ENCODE measurements at places on chromosomes 12 and 14.
A peak's percentile ranks its signal among the peaks of the same experiment; 100 is the strongest.

- peak; percentile 67 for DNase-seq
Observed at GRCh38 chr12:12467688-12468261, 94.9 kb downstream of the DUSP16 start.

- peak; percentile 60 for DNase-seq
Observed at GRCh38 chr12:94207849-94208621, 59.7 kb downstream of the PLXNC1 start.

DNA sequence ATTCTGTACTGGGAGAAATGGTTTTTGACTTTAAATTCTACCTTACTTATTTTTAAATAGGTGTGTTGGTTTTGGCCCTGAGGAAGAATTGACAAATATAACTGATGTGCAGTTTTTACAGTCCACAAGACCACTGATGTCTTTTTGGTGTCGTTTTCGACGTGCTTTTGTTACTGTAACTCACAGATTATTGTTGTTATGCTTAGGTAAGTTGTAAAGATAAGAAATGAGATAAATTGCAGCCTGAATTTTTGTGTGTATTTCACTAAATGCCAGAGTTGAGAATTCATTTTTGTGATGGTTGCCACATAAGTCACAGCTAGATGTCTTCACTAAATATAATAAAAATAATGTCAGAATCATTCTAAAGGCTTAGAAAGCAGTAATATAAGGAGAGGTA, 39.9 kb upstream of the MSRB3 start:
- DNase-seq = no peak

DNA sequence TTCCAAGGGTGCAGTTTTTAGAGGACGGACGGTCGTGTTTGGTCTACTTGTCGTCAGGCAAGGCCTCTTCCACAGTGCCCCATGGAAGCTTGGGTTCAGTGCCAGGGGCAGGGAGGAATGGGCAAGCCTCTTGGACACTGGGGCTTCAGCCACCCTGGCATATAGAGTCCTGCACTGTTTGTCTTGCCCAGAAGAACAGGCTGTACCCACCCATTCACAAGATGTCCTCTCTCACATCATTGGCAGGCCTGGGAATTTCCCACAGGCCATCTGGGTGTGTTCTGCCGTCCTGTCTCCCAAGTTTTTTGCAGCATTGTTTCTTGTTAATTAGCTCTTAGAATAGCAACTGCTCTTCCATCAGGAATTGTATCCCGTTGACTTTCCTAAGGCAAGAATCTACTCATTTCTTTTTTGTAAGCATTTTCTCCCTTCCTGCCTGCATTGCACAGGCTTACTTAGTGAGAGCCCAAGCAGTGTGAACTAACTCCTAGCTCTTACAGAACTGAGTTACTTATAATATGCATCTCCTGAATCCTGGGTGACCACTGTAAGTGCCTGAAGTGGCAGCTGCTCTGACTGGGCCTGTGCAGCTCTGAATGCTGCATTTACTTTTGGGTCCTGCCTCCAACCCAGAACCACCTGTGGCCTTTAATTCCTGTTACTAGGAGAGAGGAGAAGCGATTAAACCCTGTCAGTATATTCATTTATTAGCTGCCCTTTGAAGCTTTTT, 149.4 kb upstream of the HIF1A start:
- DNase-seq = no peak

- DNase-seq = no peak
Observed at GRCh38 chr12:84561351-84561750, 351.2 kb downstream of the SLC6A15 start.

- peak; percentile 10 for DNase-seq
Observed at GRCh38 chr12:94545935-94546771, 86.5 kb upstream of the CEP83 start.

DNA sequence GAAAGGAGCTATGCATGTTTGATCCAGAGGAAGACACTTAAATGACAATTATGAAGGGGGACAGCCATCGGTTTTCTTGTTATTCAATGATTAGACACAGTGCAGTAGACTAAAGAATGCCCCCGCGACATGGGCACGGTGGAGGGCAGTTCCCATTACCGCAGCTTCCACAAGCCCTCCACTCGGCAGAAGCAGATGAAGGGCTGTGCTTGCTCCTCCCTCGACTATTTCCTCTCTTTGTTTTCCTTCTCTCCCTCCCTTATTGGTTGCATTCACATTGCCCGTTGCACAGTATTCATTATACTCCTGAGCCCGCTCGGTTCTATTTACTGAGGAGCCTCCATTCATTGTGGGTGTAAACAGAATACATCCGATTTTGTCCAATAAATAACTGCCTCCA, 138.8 kb upstream of the RASSF8 start:
- no peak for DNase-seq

- no peak for DNase-seq
Observed at GRCh38 chr12:39986674-39987073, 119.2 kb downstream of the SLC2A13 start.

DNA sequence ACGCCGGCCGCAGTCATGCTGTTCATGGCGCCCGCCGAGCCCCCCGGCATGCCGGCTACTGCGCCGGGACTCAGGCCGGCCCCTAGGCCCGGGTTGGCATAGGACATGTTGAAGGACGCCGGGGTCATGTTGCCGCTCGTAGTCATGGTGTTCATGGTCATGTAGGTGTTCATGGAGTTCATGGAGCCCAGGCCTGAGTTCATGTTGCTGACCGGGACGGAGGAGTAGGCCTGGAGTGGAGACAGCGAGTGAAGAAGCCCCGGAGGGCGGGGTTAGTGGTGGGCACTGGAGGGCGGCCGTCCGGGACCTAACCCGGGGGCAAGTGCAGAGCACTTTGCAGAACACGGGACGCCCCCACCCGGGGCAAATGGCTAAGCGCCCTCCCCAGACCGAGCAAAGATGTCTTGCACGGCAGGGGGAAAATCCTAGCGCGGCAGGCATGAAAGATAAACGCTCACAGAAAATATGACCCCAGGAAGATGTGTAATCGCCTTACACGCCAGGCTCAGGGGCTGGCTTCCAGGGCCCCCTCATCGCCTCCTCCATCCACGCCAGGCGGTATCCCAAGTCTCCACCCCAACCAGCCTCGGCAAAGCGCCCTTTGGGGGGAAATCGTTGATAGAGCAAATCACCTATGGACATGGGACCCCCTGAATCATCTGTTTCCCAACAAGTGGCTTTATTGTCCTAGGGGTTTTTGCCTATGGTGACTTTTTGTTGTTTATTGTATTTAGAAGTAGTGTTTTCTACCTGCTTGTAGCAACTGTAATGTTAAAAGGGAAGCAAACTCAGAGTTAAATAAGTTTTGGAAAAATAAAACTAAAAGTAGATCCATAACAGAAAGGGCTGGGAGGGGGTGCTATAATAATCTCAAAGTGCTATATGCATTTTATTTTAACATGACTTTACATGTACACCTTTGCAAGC, 2.3 kb downstream of the FOXA1 start:
- no peak for DNase-seq

- DNase-seq = no peak
Observed at GRCh38 chr14:36091096-36091495, 85.4 kb downstream of the PTCSC3 start.

- peak; percentile 17 for DNase-seq
Observed at GRCh38 chr12:124032265-124032886, 59.4 kb downstream of the ZNF664 start.

DNA sequence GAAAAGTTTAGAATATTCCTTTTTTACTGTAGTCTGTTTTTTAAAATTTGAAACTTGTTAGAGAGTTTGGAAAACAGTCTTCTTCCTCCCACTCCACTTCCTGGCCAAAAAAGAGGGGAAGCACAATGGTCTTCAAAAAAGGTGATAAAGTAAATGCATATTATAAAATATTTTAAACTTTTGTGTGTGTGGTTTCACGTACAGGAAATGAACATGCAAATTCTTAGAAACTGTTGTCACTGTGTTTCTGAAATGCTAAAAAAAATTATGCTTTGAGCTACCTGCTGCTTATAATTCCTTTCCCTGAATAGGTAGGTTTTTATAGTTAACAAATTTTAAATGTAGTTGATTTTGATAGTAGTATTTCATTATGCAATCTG, 2.9 kb downstream of the FGFR1OP2 start:
- peak; percentile 78 for DNase-seq

- no peak for DNase-seq
Observed at GRCh38 chr14:53748691-53749090, 207.9 kb downstream of the BMP4 start.

DNA sequence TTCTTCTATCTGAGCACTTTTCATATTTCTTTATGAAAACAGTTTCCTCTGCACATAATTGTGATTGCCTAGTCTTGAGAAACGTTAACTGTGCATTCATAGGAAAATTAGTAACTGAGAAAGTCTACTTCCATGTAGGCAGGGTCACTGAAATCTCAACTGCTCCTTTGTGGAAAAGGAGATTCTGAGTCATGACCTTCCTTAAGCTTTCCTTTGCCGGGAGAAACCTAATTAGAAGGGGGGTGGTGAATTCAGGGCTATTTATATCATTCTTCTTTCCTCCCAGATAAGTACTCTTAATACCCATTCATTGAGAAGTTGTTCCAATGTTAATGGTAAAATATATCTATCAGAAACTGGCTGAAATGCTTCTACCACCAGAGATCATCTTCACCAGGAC, 751.0 kb upstream of the TMEM132C start:
- DNase-seq = no peak

DNA sequence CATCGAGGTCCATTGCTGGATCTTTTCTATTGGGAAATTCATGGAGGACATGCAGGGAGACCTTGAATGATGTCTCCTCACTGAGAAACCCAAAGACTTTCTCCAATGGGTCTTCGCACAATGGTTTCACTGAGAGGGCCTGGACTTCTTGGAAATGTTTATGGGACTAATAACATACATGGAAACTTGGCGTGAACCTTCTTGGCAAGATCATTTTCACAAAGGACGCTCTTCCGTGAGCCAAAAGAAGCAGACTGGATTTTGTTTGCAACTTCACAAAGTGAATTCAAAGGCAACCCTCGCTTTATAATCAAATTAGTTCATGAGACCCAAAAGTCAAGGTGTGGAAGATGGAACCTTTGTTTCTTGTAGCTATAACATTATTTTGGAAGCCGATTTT, 154.4 kb downstream of the TMEM132C start:
- DNase-seq = no peak

DNA sequence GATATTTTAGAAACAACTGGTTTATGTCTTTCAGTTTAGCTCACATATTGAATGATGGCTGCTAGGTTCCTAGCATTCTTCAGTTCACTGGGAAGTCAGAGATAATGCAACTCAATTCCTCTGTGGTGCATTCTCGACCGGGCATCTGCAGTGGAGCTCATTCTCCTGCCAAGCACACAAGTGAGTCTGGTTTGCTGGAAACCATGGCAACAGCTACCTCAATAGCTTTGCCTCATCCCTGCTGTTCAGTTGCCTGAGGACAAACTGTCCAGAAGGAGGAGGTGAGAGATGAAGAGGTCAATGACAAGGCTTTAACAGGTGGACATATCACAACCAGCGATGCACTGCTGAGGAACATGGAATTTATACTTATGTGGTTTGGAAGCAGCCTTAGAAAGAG, 816.9 kb downstream of the AACS start:
- no peak for DNase-seq

- DNase-seq = no peak
Observed at GRCh38 chr12:115174920-115175319, 490.9 kb upstream of the TBX3 start.

- DNase-seq = no peak
Observed at GRCh38 chr14:48398675-48399282, 723.4 kb upstream of the MDGA2 start.

- no peak for DNase-seq
Observed at GRCh38 chr12:1908758-1909157, 9.7 kb downstream of the CACNA2D4 start.

- DNase-seq = no peak
Observed at GRCh38 chr14:103542605-103543088, 13.7 kb downstream of the TRMT61A start.

GRCh38 chr12:110585231-110585799, 2.2 kb upstream of the PPTC7 start:
- DNase-seq = peak; percentile 86

DNA sequence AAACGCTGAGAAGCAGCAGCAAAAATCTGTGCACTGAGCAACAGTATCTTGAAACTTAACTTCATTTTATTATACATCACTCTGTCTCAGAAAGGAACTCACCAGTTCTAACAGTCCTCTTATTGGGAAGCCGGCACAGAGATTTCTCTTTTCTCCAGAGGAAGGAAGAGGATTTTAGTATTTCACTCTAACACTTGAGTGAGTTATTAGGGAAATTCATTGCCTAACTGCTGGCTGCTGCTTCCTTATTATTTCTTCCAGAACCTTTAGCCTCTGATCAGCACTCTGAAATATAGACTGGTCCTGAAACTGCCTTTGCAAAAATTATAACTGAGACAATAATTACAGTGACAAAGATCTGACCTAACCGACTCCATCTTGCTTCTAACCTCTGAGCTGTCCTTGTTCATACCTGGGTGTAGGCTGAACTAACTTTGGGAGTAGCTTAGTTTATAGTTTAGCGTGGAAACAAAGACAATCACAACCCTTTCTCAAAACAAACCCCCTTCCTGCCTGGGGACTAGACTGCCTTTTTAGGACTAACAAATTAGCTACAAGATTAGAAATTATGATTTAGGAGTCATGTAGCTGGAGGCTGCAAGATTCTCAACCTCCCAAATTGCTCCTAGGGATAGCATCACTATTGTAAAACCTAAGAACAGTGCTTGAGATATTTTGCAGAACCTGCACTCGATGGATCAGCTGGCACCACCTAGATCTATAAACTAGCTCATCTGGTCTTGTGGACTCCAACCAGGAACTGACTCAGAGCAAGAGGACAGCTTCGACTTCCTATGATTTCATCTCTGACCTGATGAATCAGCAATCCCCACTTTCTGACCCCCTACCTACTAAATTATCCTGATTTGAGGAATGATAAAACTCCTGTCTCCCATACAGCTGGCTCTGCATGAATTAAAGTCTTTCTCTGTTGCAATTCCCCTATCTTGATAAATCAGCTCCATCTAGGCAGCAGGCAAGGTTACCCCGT, 117.5 kb downstream of the DYRK2 start:
- DNase-seq = no peak

DNA sequence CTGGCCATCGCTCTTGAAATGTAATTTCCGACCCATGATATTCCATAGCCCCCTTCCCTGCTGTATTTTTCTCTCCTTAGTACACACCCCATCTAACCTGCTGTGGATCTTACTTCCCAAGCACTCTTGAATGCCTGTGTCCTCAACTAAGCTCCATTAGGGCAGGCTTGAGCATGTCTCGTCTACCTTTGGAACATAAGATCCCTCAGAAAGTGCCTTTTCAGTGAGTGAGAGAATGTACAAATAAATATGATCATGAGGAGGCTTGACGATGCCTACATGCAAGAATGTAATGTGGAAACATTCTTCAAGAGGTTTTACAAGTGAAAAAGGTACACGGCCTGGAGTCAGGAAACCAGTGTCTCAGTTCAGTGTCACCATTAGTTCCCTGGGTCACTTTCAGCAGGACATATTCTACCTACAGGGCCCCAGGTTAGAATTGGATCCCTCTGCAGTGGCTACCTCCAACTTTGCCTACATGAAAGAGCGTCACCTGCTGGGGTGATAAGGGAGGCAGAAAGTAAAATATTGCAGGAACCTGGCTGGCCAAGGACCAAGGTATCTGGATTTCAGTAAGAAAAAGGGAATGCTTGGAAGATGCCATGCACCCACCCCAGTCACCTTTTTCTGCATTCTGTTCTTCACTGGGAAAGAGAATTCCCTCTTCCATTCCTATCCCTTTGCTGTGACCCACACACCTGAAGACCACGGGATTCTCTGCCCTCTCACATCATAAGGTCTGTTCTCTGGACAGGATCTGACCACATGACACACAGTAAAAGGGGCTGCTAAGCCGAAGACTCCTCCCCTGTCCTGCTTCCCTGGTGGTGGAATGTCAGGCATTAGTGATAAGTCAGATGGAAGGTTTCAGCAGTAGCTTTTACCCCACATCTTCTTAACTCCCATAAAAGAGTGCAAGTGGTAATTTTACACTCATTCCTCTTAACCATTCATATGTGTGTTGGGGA, 24.6 kb upstream of the SERPINA1 start:
- DNase-seq = no peak

Data from CD4-positive, alpha-beta T cell treated with Interferon alpha-2 for 1 hour (primary cell).